Testis (tissue), 5 donors: ENCODE measurements at places on chromosomes 6 and 20. TPM values are rescaled to one million over a fixed set of nuclear protein-coding genes. Genes with fewer than 3 reads are reported as not detected.

Gene TREM2
- total RNA-seq: 0.63 TPM

Gene SRMS
- 0.24 TPM for total RNA-seq

Gene FAM83B
- 1.3 TPM for total RNA-seq

Gene AVP
- total RNA-seq: 1.3 TPM

Gene CDSN
- total RNA-seq: not detected

DNA sequence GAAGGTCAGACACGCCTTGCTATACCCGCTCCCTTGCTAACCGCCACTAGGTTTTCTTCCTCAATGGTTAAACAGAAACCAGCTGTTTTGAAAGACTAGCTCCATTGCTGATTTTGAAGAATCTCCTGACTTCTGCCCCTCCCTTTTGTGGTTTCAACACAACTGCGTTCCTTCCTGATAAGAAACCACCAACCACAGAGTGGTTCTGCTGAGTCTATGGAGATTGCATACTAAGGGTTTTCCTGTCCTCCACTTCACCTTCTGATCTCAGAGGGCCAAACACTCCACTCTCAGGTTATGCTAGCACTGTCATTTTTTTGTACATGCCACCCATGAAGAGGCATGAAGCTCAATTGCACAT lies 207.9 kb downstream of the MYLK4 start:
- H3K36me3 ChIP-seq: no peaks in the 10 kb centered on the region
- no peaks in the 10 kb centered on the region for H3K4me1 ChIP-seq
- no peak overlapping the region for H3K4me3 ChIP-seq
- no peak for DNase-seq
- no peak overlapping the region for H3K27ac ChIP-seq

- no peaks in the 10 kb centered on the region for H3K4me1 ChIP-seq
- H3K27ac ChIP-seq: no peak overlapping the region
- DNase-seq: no peak
- H3K27me3 ChIP-seq: no peaks in the 10 kb centered on the region
Observed at GRCh38 chr6:733431-734219, 40.7 kb upstream of the EXOC2 start.

DNA sequence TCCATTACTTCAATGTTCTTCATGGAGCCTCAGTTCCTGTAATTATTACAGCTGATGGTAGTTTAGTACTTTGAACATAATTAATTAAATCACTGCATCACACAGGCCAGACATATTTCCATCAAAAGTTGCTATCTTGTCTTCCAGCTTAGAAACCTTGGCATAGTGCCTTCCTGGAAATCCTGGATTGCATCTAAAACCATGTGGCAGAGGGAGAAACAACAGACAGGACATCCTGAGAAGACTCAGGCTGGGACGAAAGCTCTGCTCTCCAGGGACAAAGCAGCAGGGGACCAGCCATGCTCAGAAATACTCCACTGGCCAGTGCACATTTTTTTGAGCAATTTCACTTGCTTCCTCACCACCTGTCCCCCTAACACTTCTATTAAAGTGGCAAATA lies 55.3 kb downstream of the TBX18 start:
- DNase-seq: no peak
- no peak overlapping the region for H3K4me3 ChIP-seq
- no peak overlapping the region for H3K27ac ChIP-seq
- no peaks in the 10 kb centered on the region for H3K36me3 ChIP-seq

GRCh38 chr6:115838763-115839401 lies 221.8 kb downstream of the FRK start:
- no peaks in the 10 kb centered on the region for H3K27me3 ChIP-seq
- H3K36me3 ChIP-seq: no peaks in the 10 kb centered on the region
- no peak overlapping the region for H3K27ac ChIP-seq
- peak; percentile 48 for DNase-seq
- no peaks in the 10 kb centered on the region for H3K4me1 ChIP-seq
- no peak overlapping the region for H3K4me3 ChIP-seq

DNA sequence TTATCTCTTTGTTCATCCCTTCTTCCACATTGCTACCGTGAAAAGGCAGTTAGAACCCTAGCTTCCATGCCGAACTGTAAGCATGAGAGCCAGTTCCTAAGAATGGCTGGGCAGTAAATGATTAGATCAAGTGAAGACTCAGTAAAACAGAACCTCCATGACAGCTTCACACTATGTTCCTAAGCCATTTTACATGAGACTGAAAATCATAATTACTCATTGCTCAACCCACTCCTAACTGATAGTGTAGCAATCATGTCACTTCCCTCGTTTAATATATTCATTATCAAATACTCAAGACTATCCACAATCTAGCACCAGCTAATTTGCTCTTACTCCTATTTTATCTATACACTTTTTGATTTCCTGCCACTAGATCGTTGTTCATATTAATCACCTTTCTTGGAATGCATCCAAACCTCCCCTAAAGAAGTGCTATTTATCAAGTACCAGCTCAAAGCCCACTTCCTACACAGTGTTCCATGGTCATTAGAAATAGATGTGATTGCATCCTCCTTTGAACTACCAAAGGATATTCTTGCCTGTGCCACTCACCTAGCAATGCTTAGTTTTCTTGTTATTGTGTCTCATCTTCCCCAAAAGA lies 6.0 kb downstream of the TMEM30A start:
- H3K4me1 ChIP-seq: peaks cover 11% of the 10 kb centered on the region
- H3K36me3 ChIP-seq: no peaks in the 10 kb centered on the region
- H3K4me3 ChIP-seq: no peak overlapping the region
- no peak for DNase-seq

DNA sequence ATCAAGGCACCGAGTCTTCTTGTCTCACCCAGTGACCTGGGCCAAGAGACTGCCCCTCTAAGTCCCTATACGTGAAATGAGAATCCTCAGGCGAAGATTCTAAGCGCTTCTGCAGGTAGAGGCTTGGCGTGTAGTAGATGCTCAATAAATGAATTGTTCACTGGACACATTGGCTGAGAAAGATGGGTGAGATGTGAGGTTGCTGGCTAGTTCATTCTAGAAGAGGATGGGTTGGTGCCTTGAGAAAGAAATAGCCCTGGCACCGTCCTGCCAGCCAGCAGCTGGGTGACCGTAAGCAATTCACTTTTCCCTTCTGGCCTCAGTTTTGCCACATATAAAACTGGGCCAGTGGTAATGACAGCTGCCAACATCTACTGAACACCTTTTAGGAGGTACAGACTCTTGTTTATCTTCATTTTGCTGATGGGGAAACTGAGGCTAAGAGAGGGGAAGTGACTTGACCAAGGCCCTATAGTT lies 1.4 kb downstream of the SRC start:
- H3K27me3 ChIP-seq: no peaks in the 10 kb centered on the region
- no peak for DNase-seq
- H3K36me3 ChIP-seq: no peaks in the 10 kb centered on the region
- H3K4me1 ChIP-seq: peaks cover 39% of the 10 kb centered on the region
- no peak overlapping the region for H3K4me3 ChIP-seq
- peak overlapping the region; percentile 91 for H3K27ac ChIP-seq

- H3K36me3 ChIP-seq: no peaks in the 10 kb centered on the region
- no peak for DNase-seq
- H3K4me1 ChIP-seq: peaks cover 15% of the 10 kb centered on the region
- H3K4me3 ChIP-seq: peak overlapping the region; percentile 32
Observed at GRCh38 chr6:41373919-41374617, 38.7 kb downstream of the NCR2 start.

DNA sequence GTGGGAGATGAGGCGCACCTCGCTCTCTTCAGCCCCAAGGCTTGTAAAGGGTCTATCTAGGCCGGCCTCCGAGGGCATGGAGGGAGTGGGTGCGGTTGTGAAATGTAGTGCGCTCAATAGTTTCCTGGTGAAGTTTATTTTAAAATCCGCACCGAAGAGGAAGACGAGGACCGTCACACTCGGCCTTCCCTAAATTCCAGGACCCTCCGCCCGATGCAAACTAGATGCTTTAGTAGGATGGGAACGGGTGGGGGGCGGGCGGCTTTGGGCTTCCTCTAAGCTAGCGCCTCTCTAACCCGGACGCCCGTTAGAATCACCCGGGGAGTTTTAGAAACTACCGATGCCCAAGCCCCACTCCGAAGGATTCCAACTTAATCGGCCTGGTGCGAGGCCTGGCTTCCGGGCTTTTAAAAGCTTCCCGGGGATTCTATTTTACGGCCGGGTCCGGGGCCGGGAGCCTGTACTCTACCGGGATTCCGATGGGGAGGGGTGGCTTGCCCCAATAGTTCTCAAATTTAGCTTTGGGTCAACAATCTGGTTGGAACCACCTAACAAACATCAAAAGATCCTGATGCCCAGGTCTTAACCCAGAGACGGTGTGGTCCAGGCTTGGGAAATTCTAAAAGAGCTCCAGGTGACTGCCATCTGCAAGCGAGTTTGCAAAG lies 548 bp upstream of the BCAS4 start:
- peak overlapping the region; percentile 68 for H3K27ac ChIP-seq
- H3K36me3 ChIP-seq: no peaks in the 10 kb centered on the region
- no peak for DNase-seq
- no peaks in the 10 kb centered on the region for H3K27me3 ChIP-seq

- no peaks in the 10 kb centered on the region for H3K4me1 ChIP-seq
- DNase-seq: no peak
- H3K27me3 ChIP-seq: no peaks in the 10 kb centered on the region
- H3K4me3 ChIP-seq: no peak overlapping the region
- H3K36me3 ChIP-seq: no peaks in the 10 kb centered on the region
- no peak overlapping the region for H3K27ac ChIP-seq
Observed at GRCh38 chr6:55758156-55758937, 117.0 kb downstream of the BMP5 start.

DNA sequence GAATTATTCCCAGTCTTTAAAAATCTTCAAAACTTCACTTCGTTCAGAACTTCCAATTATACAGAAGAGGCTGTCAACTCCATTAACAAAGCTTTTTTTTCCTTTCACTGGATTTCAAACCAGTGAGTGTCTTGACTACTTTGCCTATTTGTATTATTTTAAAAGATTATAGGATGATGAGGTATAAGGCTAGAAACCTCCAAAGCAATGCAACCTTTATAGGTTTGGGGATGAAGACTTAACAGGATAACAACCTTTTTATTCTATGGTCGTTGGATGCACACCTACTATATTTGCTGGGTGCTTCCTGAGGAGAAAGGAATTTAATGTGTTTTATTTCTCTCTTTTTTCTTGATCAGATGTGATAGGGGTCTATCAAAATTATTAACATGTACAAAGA lies 1.9 kb upstream of the OVOL2 start:
- peaks cover 15% of the 10 kb centered on the region for H3K4me1 ChIP-seq
- H3K4me3 ChIP-seq: no peak overlapping the region
- no peak overlapping the region for H3K27ac ChIP-seq
- H3K27me3 ChIP-seq: no peaks in the 10 kb centered on the region

DNA sequence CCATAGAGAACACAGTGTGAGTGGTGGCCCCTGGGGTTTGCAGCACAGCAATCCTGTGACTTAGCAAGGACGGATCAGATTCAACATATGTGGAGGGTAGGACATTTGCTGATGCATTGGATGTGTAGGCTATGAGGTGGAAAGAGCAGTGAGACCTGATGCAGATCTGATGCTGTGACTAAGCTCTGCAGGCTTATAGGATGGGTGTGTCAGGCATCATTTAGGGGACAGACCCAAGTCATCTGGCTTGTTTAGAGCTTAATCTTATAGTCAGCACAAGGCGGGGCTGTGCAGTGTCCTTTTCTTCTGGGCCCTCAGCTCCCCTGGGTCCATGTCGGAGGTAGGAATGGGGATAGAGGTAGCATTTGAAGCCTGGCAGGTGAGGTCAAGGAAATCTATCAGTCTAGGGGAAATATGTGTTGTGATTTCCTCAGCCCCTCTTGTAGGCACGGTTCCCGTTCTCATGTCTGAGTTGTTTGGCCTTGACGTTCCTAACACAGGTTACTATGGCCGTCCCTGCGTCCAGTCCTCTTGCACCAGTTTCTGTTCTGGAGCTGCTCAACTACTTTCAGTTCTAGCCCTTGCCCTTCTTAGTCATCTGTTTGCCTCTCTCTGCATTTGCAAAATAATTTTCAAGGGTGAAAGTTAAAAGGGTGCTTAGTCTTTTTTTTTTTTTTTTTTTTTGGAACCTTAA lies 15.6 kb upstream of the MAPRE1 start:
- H3K36me3 ChIP-seq: no peaks in the 10 kb centered on the region
- no peak for DNase-seq
- H3K4me1 ChIP-seq: peaks cover 36% of the 10 kb centered on the region
- H3K27me3 ChIP-seq: no peaks in the 10 kb centered on the region

DNA sequence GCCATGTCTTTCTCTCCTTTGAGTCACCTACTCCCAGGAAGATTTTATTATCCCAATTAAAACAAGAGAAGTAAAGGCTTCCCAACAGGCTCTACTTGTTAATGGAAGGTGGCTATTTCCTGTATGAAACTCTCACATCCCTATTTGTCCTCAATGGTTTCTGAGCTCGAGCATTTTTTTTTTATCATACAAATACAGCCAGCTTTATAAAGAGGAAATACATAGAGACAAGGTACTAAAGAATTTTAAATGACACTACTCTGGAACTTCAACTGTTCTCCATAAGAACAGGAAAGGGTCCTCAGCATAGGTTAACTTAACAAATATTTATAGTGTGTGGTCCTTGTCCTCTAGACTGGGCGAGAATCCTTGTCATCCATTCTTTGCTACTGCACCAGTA lies 41.0 kb downstream of the TSHZ2 start:
- H3K4me1 ChIP-seq: no peaks in the 10 kb centered on the region
- H3K27me3 ChIP-seq: no peaks in the 10 kb centered on the region
- no peaks in the 10 kb centered on the region for H3K36me3 ChIP-seq
- DNase-seq: no peak
- H3K27ac ChIP-seq: no peak overlapping the region

- H3K36me3 ChIP-seq: no peaks in the 10 kb centered on the region
- H3K27me3 ChIP-seq: no peaks in the 10 kb centered on the region
- no peak overlapping the region for H3K27ac ChIP-seq
Observed at GRCh38 chr20:43942667-43943285, 28.1 kb downstream of the TOX2 start.

- H3K36me3 ChIP-seq: no peaks in the 10 kb centered on the region
- H3K27ac ChIP-seq: no peak overlapping the region
- no peak for DNase-seq
- no peaks in the 10 kb centered on the region for H3K4me1 ChIP-seq
- no peak overlapping the region for H3K4me3 ChIP-seq
Observed at GRCh38 chr6:142669471-142670351, 275.3 kb downstream of the HIVEP2 start.

DNA sequence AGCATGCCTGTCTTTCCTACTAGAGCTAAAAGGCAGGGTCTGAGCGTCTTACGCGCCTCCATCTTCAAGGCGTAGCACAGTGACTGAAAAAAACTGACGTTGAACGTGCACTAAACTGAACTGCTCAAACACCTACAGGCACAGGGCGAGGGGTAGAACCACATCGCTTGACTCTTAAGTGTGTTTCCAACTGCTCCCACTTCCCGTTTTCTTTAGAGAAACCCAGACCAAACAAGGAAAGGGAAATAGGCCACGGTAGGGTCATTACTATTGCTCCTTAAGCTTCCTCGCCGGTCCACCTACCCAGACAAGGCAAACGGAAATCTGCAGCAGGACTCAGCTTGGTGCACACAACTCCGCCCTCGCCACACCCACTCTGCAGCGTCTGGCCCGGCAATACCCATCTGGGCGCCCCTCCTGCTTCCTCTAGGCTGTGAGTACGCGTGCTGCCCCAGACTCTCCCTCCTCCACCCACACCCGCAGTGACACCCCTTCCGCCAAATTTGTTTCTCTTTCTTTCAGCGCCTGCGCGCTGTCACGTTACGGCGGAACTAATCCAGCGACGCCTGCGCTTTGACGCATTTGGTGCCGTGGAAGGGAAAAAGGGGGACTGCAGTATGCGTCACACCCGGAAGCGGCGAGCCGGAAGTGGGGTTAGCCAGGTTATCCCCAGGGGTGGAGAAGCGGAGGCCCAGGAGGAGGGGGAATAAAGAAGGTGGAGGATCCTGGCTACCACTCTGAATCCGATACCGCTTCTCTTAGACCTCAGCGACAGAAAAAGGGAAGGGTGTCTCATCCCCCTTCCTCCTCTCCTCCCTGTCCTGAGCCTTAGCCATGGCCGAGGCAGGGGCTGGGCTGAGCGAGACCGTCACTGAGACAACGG lies at the start of gene PPP1R11:
TSS of gene PPP1R11 (plus strand) at position 622 of the 883 bp plus-strand sequence. CDS start at position 835, 213 bp downstream.
- H3K4me1 ChIP-seq: peaks cover 15% of the 10 kb centered on the region
- DNase-seq: peak; percentile 99
- H3K36me3 ChIP-seq: no peaks in the 10 kb centered on the region
- peak within 1 kb of the TSS; percentile 89 for H3K4me3 ChIP-seq
- no peaks in the 10 kb centered on the region for H3K27me3 ChIP-seq
